ENCODE measurements at places on chromosomes 12 and 14.
A peak's percentile ranks its signal among the peaks of the same experiment; 100 is the strongest.

DNA sequence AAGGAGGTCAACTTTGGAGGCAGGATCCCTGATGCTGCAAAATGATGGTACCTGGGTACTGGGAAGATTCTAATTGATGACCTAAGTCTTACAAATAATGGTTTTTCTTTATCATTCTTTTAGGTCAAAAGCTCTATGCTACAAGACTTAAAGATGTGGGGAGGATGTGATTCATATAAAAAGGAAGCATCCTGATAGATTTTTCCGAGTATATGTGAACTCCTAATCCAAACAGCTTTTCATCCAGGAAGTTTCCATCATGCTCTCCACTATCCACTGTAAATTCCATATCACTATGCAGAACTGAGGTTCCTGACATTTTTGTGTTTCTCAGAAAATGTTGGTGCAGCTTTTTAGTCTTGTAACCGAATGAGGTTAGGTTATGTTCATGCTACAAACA is 293.2 kb downstream of the PAWR start:
- no peak for DNase-seq

DNA sequence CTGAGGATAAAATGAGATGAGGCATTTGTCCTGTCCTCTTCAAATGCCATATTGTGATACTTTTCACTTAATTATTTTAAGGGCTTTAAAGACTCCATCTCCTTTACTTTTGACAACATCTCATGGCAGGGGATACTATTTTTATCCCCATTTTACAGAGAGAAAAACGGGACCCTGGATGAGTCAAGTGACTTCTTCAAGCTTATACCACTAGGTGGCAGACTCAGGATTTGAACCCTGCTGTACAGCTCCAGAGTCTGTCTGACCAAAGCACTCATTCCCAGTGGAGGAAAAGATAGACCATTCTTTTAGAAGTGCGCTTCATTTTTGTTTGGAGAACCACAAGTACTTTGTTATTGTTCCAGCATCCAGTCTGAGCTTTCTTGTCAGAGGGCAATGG is 1.7 kb upstream of the SMOC1 start:
- DNase-seq: no peak

DNA sequence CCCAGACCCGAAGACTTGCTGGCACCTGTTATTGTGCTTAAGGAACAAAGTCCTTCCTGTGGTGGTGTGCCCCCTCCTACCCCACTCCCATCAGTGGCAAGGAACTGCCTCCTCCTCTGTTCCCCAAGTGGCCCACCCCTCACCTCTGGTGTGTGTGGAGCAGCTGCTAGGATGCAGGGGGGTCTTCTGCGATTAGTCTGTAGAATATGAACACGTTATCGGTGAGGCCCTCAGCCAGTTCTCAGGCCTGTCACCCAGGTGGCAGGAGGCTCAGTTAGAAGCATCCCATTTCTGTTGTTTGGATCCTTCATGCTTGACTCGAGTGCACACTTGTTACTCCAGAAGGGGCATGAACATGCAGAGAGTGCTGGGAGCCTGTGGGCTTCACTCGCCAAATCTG is 39.3 kb downstream of the RAB35 start:
- DNase-seq: no peak

DNA sequence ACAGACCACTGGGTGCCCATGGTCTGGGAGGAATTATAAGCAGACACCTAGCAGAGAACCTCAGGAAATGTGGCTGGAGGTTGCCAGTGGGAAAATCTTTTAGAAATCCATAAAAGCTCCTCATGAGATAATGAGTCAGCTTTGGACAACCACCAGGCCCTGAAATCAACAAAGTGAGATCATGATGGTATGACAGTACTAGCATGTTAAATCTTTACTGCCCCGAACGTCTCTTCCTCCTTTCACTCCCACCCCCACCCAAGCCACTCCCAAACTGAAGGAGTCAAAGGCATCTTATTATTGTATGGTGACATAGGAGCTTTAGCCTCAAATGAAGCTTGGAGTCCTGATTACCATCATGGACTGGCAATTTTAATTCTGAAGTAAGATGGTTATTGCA is 240.0 kb downstream of the DIO2 start:
- DNase-seq: no peak

DNA sequence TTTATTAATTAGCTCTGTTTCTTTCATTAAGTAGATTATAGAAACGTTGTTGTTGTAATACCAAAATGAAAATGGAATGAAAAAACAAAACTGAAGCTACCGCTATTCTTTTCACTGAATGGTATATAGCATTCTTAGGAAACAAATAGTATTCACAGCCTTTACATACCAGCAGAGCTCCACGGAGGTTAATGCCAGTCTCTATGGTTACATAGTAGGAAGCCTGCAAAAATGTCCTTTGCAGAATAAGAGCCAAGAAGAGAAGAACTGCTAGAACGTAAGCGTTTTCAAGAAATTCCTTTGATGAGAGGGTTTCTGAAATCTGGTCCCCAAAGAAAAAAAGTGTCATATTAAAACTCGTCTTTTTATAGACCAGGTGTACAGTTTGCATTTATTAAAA is 30.6 kb downstream of the ABCC9 start:
- DNase-seq: no peak

- no peak for DNase-seq
These were observed 224.2 kb upstream of the EEA1 start for GRCh38 chr12:93153321-93153720.

DNA sequence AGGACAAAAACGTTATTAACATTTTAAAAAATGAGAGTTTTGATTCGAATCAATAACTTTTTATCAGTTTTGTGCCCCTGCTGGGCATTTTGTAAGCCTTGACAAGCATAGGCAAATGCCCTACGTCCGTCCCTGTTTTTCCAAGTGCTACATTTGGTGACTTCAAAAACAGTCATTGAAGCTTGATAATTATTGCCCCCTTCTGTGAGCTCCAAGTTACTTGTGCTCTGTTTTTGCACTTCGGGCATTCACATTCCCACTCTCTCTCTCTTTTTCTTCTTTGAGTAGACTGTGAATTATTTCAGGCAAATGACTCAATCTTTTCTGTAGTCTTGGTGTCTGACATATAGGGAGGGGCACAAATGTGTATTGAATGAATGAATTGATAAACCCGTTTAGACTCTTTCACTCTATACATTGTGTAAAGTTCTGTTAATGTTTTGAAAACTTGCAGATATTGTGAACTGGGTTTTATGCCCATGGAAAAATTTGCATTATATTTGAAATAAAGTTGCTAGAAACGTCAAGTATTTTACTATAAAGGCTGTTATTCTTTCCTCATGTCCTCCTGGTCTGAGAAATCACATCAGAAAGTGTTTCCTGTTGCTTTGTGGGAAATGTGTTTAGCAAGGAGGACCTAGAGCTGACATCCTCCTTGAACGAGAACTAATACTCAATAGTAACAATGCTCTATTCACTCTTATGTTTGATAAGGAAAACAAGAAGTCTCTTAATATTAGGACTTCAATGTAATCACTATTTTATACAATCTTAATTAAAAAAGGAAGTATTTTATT is 1.4 kb downstream of the APAF1 start:
- DNase-seq: no peak

- DNase-seq: no peak
These were observed 627 bp downstream of the CPM start for GRCh38 chr12:68932128-68932960.

GRCh38 chr12:31106101-31106803 is 32.6 kb downstream of the DDX11 start:
- no peak for DNase-seq

DNA sequence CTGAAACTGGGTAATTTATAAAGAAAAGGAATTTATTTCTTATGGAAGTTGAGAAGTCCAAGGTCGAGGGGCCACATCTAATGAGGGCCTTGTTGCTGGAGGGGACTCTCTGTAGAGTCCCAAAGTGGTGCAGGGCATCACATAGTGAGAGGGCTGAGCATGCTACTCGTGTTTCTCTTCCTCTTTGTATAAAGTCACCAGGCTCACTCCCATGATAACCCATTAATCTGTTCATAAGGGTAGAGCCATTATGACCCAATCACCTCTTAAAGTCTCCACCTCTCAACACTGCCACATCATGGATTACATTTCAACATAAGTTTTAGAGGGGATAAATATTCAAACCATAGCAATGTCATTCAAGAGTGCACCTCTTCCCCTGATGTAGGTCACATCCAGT is 79.1 kb upstream of the ATP2B1 start:
- DNase-seq: no peak

GRCh38 chr12:44960423-44960822 is 84.3 kb upstream of the NELL2 start:
- DNase-seq: no peak

DNA sequence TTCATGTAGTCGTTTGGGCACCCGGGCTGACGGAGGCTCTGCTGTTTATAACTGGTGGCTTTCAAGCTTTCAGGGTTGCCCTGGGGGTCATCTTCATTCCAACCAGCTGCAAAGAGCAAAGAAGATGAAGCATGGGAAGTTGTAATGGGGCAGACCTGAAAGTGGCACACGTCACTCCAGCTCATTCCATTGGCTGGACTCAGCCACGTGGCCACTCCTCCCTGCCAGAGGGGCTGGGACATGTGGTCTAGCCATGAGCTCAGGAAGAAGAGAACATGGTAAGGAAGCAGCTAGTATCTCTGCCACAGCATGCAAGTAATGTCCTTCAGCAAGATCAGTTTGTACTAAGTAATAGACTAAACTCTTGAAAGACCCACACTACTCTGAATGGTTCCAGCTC is 51.7 kb upstream of the FERMT2 start:
- no peak for DNase-seq

GRCh38 chr12:7612851-7613250 is 52.9 kb downstream of the APOBEC1 start:
- DNase-seq: no peak

- no peak for DNase-seq
These were observed 43.8 kb upstream of the ARID2 start for GRCh38 chr12:45685680-45686079.

DNA sequence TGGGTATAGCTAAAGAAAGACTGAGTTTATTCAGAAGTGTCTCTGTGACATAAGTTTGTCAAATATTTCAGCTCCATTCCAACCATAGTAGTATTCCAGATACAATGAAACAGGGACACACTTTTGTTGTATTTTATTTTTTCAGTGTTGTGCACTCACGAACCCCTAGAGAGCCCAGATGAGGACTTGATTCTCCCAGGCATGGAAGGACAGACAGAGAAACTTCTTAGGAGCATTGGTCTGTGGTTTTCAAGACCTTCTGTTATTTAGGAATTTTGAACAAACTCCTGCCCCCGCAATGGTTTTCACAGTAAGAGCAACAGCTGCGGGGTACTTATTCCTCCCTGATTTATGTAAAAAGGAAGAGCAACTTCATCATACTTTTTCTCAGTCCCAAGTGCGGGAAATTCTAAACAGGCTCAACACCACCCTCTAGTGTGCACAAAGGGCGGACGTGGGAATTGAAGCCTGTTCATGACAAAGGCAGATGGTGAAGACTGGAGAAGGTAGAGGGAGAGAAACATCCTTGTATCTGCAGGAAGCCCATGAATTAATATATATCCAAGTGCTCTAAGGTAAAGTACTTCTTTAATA is 147.6 kb downstream of the PAH start:
- peak; percentile 15 for DNase-seq

DNA sequence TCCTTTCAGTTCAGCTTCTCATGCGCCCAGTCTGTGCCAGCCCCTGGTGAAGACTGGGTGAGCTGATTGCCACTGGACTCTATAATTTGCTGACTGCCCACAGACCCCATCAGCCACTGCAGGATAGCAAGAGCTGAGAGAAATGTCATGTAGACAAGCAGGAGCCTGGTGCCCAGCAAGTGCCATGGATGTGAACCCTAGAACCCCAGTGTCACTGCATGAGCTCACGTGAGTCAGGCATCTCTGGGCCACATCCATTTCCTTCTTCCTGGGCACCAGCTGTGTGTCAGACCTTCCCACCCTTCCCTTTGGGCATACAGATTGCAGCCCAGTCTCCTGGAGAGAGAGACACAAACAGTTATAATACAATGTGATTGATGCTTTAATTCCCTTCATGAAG is 73.8 kb downstream of the NTF3 start:
- DNase-seq: no peak

DNA sequence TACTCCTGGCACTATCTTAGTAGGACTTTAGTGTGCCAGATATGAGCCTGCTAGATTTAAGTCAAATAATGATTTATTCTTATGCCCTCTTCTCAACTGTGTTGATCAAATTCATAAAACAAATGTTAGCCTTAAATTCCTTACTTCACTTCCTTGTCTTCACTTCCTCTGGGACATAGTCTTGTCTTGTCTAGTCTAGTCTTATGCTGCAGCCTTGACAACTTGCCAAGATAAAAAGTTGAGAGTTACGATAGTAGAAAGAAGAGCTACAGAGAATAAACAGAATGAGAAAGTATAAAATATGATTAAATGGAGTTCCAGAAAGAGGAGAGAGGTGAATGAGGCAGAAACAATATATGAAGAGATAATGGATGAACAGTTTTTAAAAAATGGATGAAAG is 378.1 kb downstream of the DAD1 start:
- no peak for DNase-seq

- no peak for DNase-seq
These were observed 25.0 kb downstream of the OTUB2 start for GRCh38 chr14:94051115-94051514.

DNA sequence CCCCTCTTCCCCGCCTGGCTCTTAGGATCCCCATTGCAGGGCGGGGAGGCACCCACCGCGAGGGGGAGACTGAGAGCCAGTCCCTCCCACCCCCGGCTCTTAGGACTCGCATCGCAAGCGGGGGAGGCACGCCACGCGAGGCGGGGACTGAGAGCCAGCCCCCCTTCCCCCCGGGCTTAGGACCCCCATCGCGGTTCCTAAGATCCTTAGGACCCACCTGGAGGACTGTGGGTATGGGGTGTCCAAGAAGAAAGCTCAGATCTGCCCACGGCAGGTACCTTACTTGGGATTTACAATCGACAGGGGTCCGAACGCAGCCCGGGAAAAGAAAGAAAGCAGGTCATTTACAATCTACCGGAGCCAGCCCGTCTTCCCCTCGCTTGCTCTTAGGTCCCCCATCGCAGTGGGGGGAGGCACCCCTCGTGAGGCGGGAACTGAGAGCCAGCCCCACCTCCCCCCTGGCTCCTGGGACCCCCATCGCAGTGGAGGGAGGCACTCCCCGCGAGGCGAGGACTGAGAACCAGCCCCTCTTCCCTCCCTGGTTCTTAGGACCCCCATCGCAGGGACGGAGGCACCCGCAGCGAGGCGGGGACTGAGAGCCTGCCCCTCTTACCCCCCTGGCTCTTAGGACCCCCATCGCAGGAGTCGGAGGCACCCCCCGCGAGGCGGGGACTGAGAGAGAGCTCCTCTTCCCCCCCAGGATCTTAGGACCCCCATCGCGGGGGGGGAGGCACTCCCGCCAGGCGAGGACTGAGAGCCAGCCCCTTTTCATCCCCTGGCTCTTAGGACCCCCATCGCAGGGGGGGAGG is 43.7 kb downstream of the DDX11 start:
- peak; percentile 73 for DNase-seq
